NT2/D1 (cell line): ENCODE measurements at places on chromosomes 12 and 14.

DNA sequence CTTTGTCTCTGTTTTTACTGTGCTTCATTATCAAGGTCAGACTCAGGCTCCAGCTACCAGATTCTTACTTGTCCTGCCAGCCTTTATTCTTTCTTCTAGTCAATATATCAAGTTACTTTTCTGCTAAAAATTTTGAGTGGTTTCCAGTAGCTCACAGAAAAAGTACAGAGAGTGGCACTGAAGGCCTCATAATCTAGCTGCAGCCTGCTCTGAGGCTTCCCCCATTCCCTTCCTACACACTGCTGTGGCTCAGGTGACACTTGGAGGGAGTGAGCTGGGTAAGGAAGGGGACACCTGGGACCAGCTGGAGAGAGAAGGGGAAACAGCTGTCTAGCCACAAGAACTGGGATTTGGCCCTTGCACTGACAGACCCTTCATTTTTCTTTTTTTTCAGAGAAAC, 25.4 kb downstream of the TTC6 start:
- no peak for DNase-seq

DNA sequence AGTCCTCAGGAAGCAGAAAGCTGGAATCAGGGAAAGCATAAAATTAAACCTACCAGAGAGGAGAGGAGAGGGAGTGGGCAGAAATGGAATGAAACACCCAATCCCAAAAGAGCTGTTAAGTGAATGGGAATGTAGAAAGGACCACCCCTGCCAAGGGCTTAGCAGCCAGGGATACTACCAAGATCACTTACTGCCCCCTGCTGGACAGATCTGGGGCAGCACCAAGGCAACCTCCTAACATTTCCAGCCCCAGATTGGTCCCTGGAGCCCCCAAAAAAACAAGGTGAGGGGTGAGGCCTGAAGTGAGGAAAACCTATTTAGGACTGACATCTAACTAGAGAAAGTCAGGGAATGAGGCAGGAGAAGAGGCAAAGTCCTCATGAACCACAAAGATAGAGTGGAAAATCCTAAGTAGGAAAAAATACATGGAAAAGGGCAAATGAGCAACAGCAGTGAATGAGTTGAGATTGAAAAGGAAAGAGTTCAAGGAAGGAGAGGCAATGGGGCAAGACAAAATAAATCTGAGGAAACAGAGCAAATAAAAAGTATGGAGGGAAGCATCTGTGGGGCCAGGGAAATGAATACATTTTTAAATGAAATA, 11.2 kb upstream of the FKBP11 start:
- peak; percentile 66 for DNase-seq

DNA sequence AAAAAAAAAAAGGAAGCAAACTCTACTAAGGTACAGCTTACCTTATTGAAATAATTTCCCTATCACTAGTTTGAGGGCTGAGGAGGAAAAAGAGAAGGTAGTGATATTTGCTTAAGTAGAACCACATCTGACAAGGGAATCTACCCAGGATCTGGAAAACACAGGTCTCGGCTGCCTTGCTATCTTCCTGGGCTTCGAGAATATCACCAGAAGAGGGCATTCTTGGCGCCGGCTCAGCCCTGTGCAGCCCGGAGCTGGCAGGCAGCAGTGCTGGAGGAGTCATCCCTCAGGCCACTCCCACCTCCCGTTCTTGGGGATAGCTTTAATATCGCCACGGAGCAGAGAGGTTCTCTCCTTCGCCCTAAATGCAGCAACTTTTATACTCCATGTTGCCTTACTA, 1181.2 kb downstream of the VRK1 start:
- peak; percentile 50 for DNase-seq

- no peak for DNase-seq
Observed at GRCh38 chr12:88520436-88520820, 59.8 kb downstream of the KITLG start.

DNA sequence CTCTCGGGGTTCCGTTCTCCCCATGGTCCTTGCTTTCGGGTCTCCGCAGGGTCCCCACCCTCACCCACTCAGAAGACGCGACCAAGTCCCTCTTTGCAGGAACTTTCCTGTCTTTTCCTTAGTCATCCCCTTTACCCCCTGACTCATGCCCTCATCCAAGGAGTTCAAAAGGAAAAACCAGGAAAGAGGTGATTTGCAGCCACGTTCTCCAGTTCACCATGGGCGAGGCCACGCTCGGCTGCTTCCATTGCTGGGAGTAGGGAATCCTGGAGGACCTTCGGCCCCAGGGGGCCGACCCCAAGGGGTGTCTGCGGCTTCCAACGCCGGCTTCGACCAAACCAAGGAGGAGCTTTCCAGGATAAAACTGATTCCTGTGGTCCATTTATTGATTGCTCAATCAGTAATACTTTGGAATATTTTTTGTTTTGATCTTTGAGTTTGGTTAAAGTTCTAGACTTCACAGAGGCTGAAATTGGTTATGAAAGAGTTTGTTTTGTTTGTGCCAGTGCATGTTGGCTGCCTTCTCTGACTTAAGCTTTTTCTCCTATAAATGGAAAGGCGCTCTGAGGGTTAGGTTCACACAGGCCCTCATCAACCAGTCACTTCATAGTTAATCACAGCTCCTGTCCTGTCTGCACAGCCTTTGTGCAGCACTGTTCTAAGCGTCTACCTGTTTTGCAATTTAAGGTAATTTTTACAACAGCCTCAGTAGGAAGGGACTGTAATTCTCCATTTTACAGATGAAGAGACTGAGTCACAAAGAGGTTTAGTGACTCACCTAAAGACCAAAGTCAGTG, 827 bp downstream of the ALDH2 start:
- no peak for DNase-seq

- no peak for DNase-seq
Observed at GRCh38 chr14:35844494-35844893, 18.4 kb downstream of the BRMS1L start.

GRCh38 chr14:102187044-102187443, 47.3 kb downstream of the WDR20 start:
- no peak for DNase-seq

GRCh38 chr12:85713373-85713772, 122.8 kb downstream of the RASSF9 start:
- DNase-seq: no peak

GRCh38 chr12:132154341-132154761, 10.1 kb downstream of the NOC4L start:
- no peak for DNase-seq

DNA sequence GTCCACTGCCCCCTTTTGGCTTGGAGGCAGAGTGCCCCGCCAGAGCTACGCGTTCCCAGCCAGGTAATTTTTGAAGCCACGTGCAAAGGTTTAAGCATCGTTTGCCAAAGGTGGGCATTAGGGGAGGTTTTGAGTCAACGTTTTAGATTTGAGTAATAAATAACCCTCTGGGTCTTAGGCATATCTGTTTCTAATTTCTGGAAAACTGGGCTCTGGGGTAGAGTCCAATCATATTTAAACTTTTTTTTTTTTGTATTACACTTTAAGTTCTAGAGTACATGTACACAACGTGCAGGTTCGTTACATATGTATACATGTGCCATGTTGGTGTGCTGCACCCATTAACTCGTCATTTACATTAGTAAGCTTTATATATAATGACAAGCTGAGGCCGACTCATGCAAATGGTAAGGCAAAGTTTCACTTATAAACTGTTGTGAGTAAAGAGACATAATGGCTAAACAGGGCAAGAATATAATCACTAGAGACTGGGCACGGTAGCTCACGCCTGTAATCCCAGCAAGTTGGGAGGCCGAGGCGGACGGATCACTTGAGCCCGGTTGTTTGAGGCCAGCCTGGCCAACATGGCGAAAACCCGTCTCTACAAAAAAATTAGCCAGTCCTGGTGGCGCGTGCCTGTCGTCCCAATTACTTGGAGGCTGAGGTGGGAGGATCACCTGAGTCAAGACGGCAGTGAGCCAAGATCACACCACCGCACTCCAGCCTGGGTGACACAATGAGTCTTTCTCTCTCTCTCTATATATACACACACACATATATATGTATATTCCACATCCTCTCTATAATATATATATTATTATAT, 491 bp upstream of the NR2C1 start:
- no peak for DNase-seq

DNA sequence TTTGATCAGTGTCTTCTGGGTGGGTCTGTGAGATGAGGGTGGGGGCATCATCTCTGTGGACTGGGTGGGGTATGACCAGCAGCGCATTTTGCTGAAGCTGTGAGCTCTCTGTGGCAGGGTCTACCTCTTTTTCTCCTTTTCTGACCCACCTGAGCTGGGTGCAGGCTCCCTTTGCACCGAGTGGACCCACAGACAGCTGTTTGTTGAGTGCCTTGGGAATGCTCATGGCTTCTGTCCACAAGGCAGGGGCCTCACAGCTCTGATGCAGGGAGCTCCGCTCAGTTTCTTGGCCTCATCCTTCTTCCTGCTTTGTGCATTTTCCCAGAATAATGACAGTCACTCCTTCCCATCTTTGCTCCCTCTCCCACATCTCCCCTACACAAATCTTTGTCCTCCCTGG, 380.6 kb downstream of the DPF3 start:
- DNase-seq: no peak

- no peak for DNase-seq
Observed at GRCh38 chr12:101749657-101750056, 10.4 kb upstream of the SYCP3 start.
